ENCODE measurements at places on chromosomes 11 and 22.

GRCh38 chr11:71991494-71991893, 7.2 kb upstream of the IL18BP start:
- DNase-seq: no peak
- H3K27ac ChIP-seq: no peak overlapping the region
- peaks cover 6% of the 10 kb centered on the region for H3K36me3 ChIP-seq
- no peaks in the 10 kb centered on the region for H3K4me1 ChIP-seq
- no peak overlapping the region for H3K4me3 ChIP-seq

DNA sequence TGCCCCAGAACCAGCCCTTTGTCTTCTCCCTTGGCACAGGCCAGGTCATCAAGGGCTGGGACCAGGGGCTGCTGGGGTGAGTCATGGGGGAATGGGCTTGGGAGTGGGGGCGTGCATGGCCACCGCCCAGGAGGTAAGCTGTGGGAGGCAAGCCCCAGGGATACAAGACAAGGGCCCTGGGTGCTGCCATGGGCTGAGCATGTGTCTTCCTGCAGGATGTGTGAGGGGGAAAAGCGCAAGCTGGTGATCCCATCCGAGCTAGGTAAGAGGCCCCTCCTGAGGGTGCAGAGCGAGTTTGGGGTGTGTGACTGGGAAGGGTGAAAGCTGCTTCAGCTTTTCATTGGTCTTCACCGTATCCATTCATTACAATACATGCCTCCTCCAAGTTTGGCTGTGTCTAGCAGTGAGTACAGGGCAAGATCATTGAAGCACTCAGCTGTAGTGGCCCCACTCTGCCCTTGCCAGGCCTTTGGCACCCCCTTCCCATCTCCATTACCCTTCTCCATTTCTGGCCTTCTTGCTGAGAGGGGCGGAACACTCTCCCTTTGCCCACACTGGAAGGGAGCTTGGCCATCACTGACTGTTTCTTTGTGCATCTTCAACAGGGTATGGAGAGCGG, 2.5 kb downstream of the FKBP2 start:
- DNase-seq: no peak
- H3K36me3 ChIP-seq: peaks cover 21% of the 10 kb centered on the region
- peaks cover 29% of the 10 kb centered on the region for H3K4me1 ChIP-seq
- peak overlapping the region; percentile 92 for H3K4me3 ChIP-seq
- H3K27me3 ChIP-seq: no peaks in the 10 kb centered on the region

DNA sequence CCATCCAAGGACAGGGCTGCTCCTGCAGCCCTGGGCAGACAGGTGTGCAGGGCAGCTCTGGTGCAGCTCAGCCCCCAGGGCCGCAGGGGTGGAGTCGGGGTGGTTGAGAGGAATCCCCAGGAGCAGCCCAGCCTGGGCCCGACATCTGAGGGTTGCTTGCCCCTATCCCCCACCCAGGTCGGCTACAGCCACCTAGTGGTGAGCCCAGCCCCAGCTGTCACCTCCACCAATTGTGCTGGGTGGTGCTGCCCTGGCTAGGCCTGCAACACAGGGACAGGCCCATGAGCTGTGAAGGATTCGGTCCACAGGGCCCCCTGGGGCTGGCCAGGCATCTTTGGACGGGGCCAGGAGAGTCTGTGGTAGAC, 29.6 kb downstream of the RTN4R start:
- H3K36me3 ChIP-seq: no peaks in the 10 kb centered on the region
- no peak overlapping the region for H3K4me3 ChIP-seq
- peaks cover 18% of the 10 kb centered on the region for H3K4me1 ChIP-seq
- peak; percentile 81 for DNase-seq
- H3K27ac ChIP-seq: peak overlapping the region; percentile 36
- no peaks in the 10 kb centered on the region for H3K27me3 ChIP-seq

DNA sequence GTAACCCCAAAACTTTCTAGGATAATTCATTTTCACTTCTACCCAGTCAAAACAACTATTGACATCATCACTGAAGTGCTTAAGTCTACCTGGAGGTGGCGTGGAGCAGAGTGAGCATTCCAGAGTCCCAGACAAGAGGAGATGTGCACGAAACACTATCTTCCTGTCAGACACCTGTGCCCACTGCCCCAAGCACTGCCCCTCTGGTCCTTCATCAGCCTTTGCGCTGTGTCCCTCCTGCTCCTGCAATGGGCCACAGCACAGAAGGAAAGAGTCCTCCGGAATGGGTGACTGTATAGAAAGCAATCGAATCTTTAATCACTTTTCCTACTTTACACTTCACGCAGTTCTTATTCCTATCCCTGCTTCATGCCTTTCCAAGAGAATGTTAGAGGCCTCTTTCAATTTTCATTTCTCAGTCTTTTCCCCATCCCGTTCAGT, 512 bp upstream of the GRIA4 start:
- H3K27me3 ChIP-seq: peaks cover 54% of the 10 kb centered on the region
- peaks cover 20% of the 10 kb centered on the region for H3K4me1 ChIP-seq
- no peaks in the 10 kb centered on the region for H3K36me3 ChIP-seq
- no peak overlapping the region for H3K27ac ChIP-seq

DNA sequence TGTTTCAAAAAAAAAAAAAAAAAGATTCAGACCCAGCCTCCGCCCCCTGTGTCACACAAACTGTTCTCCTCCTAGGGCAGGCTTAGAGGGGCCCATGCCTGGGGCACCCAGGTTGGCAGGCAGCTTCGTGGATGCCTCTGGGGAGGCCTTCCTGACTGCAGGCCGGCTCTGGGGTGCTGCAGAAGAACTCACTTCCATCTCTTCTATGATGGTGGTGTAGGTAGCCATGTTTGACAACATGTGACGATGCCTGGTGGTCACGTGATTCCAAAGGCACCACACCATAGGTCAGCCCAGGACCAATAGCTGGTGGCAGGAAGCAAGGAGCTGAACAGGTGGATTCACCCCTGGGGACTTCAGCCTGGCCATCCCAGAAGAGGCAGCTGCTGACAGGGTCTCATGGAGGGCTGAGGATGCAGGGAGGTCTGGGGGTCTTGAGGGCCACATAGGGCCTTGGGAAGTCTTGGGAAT, 24.1 kb upstream of the CELSR1 start:
- H3K4me3 ChIP-seq: no peak overlapping the region
- H3K27ac ChIP-seq: no peak overlapping the region
- H3K36me3 ChIP-seq: no peaks in the 10 kb centered on the region

DNA sequence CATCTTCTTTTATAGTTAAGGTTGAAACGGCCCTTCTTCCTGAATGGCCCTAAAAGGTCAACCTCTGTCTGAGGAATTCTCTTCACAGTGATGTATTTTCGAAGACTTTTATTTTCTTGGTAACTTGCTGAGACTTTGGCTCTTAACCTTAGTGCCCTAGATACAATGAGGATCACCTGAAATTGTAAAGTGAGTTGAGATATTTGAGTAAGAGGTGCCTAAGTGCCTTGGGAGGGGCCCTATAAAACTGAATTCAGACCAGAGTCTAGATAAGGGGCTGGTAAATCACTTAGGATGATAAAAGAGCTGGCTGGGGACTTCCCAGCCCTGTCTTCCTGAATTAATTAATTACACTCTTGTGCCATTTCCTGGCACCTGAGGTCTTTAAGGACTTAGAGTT, 505.6 kb upstream of the KIRREL3 start:
- no peak for DNase-seq
- no peaks in the 10 kb centered on the region for H3K27me3 ChIP-seq
- H3K4me3 ChIP-seq: no peak overlapping the region
- H3K27ac ChIP-seq: no peak overlapping the region
- H3K4me1 ChIP-seq: no peaks in the 10 kb centered on the region

- DNase-seq: no peak
- H3K4me1 ChIP-seq: peaks cover 7% of the 10 kb centered on the region
- no peaks in the 10 kb centered on the region for H3K36me3 ChIP-seq
- H3K4me3 ChIP-seq: no peak overlapping the region
These were observed 44.5 kb downstream of the PARVB start for GRCh38 chr22:44068422-44069191.

- peaks cover 6% of the 10 kb centered on the region for H3K4me1 ChIP-seq
- no peak overlapping the region for H3K27ac ChIP-seq
- H3K36me3 ChIP-seq: peaks cover 8% of the 10 kb centered on the region
- no peak overlapping the region for H3K4me3 ChIP-seq
- H3K27me3 ChIP-seq: no peaks in the 10 kb centered on the region
These were observed 35.9 kb downstream of the MUC6 start for GRCh38 chr11:1000357-1001278.

GRCh38 chr11:47244448-47245350, 3.9 kb downstream of the ACP2 start:
- no peaks in the 10 kb centered on the region for H3K27me3 ChIP-seq
- no peak for DNase-seq
- no peak overlapping the region for H3K27ac ChIP-seq

- H3K27ac ChIP-seq: no peak overlapping the region
- peak; percentile 12 for DNase-seq
- no peaks in the 10 kb centered on the region for H3K4me1 ChIP-seq
- no peaks in the 10 kb centered on the region for H3K27me3 ChIP-seq
These were observed 23.5 kb downstream of the FZD4 start for GRCh38 chr11:86931548-86932258.

GRCh38 chr11:127308291-127308690, 307.7 kb upstream of the KIRREL3 start:
- no peak overlapping the region for H3K4me3 ChIP-seq
- H3K36me3 ChIP-seq: no peaks in the 10 kb centered on the region
- DNase-seq: no peak
- H3K27me3 ChIP-seq: peaks cover 2% of the 10 kb centered on the region

DNA sequence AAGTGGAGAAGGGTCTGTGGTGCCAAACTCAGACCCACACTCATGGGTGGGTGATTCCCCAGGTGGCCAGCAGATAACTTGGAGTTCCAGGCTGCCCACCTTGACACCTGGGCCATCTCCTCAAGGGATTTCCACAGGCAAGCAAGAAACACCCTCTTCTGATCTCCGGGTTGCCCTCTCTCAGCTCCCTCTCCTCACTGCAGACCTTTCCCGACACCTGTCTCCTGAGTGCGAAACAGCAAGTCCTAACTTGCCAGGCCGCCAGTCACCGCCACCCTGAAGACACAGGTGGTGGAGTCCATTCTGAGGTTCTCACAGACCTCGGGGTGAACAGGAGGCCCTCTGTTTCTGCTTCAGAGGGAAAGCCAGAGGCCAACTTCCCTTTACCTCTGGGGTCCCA, 16.6 kb downstream of the GALNT18 start:
- no peak overlapping the region for H3K27ac ChIP-seq
- H3K4me3 ChIP-seq: no peak overlapping the region
- DNase-seq: no peak
- no peaks in the 10 kb centered on the region for H3K4me1 ChIP-seq

- H3K4me3 ChIP-seq: peak overlapping the region; percentile 78
- peaks cover 19% of the 10 kb centered on the region for H3K4me1 ChIP-seq
- no peaks in the 10 kb centered on the region for H3K36me3 ChIP-seq
- no peak for DNase-seq
- H3K27ac ChIP-seq: no peak overlapping the region
These were observed 915 bp downstream of the FEZ1 start for GRCh38 chr11:125494974-125495725.

GRCh38 chr11:96199563-96200025, 143.4 kb downstream of the MAML2 start:
- no peaks in the 10 kb centered on the region for H3K27me3 ChIP-seq
- H3K4me1 ChIP-seq: peaks cover 86% of the 10 kb centered on the region
- DNase-seq: peak; percentile 57
- peaks cover 29% of the 10 kb centered on the region for H3K36me3 ChIP-seq
- H3K27ac ChIP-seq: peak overlapping the region; percentile 93

GRCh38 chr11:45180179-45180847, 33.9 kb downstream of the PRDM11 start:
- no peak overlapping the region for H3K27ac ChIP-seq
- peak overlapping the region; percentile 66 for H3K4me3 ChIP-seq
- H3K36me3 ChIP-seq: peaks cover 5% of the 10 kb centered on the region
- peaks cover 21% of the 10 kb centered on the region for H3K27me3 ChIP-seq
- DNase-seq: peak; percentile 38

GRCh38 chr11:22203281-22203680, 10.4 kb downstream of the ANO5 start:
- H3K36me3 ChIP-seq: no peaks in the 10 kb centered on the region
- H3K4me1 ChIP-seq: no peaks in the 10 kb centered on the region
- peaks cover 3% of the 10 kb centered on the region for H3K27me3 ChIP-seq
- H3K27ac ChIP-seq: no peak overlapping the region
- DNase-seq: no peak

DNA sequence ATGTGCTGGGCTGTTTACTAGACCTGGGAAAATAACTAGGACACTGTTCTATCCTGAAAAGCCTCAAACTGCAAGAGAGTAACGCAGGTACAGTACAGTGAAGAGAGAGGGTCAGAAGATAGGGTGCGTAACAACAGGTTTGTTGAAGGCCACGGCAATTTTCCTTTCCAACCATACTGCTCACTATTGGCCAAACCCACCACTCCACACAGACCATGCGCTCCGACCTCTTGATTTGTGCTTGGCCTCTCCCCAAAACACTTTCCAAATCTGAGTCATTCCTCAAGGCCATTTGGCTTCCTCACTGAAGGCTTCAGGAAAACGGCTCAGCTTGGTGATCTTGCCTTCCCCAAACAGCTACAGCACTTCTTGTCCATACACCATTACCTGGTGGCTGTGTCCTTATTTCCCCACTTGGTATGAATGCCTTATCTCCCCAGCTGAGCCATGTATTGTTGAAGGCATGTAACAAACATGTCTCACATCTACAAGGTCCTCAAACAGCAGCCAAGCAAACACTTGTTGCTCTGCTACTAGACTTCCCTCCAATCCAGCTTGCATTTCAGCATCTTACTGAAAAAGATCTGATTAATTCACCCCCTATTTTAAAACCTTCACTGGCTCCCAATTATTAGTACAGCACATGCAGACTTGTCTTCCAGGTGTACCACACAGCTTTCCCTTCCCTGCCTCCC, 40.9 kb downstream of the TCF20 start:
- H3K4me1 ChIP-seq: peaks cover 45% of the 10 kb centered on the region
- peaks cover 3% of the 10 kb centered on the region for H3K36me3 ChIP-seq
- H3K27me3 ChIP-seq: no peaks in the 10 kb centered on the region

DNA sequence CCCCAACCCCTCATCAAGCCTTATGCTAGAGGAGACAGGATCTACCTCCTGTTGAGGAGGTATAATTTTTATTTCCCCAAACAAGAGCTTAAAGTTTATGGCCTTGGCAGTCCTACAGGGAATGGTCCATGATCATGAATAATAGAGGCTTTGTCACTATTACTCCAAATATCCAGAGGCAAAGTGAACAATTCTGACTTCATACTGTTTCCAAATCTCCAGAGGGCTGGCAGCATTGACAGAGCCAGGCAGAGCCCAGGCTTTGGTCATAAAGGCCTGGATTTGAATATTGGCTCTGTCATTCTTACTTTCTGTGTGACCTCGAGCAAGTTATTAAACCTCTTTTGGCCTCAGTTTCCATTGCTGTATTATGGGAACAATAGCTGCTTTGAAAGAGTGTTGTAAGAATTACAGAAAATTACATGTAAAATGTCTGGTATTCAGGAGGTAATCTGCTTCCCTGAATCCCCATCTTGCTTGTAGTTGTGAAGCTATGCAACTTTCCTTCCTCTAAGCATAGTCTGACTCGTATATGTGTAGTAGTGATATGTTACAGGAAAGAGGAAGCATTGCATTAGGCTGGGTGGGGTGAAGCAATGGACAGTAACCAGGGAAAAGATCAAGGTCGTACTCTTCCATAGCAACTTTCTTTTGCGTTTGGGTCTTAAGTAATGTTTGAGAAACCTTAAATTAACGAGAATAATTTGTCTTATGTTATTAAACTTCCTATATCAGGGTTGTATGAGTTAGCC, 88.8 kb downstream of the CD44 start:
- DNase-seq: no peak
- peaks cover 82% of the 10 kb centered on the region for H3K36me3 ChIP-seq
- peaks cover 21% of the 10 kb centered on the region for H3K4me1 ChIP-seq
- no peak overlapping the region for H3K4me3 ChIP-seq
- H3K27ac ChIP-seq: peak overlapping the region; percentile 19

GRCh38 chr11:93740730-93741093, 583 bp downstream of the TAF1D start:
- peaks cover 60% of the 10 kb centered on the region for H3K36me3 ChIP-seq
- peaks cover 47% of the 10 kb centered on the region for H3K4me1 ChIP-seq
- no peaks in the 10 kb centered on the region for H3K27me3 ChIP-seq
- peak overlapping the region; percentile 97 for H3K27ac ChIP-seq

Data from activated naive CD4-positive, alpha-beta T cell treated with anti-CD3 and anti-CD28 coated beads for 36 hours (primary cell).